ENCODE measurements at places on chromosomes 1 and 21.

DNA sequence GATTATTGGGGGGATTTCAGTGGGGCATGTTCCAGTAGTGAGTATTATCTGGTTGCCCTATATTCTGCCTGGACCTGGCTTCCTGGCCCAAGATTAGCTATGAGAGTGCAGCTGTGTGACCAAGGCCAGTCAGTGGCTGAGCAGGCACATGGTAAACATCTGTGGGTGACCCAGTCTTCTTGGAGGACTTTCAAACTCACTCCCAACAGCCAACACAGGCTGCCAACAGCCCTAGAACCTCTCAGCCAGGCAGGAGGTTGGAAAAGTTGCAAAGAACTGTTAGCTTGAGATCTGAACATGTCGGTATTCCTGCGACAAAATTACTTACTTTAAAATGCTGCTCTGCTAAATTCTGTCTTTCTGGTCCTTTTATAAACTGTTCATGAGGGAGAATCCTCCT is 192.4 kb downstream of the TGFBR3 start:
- no peak for DNase-seq

DNA sequence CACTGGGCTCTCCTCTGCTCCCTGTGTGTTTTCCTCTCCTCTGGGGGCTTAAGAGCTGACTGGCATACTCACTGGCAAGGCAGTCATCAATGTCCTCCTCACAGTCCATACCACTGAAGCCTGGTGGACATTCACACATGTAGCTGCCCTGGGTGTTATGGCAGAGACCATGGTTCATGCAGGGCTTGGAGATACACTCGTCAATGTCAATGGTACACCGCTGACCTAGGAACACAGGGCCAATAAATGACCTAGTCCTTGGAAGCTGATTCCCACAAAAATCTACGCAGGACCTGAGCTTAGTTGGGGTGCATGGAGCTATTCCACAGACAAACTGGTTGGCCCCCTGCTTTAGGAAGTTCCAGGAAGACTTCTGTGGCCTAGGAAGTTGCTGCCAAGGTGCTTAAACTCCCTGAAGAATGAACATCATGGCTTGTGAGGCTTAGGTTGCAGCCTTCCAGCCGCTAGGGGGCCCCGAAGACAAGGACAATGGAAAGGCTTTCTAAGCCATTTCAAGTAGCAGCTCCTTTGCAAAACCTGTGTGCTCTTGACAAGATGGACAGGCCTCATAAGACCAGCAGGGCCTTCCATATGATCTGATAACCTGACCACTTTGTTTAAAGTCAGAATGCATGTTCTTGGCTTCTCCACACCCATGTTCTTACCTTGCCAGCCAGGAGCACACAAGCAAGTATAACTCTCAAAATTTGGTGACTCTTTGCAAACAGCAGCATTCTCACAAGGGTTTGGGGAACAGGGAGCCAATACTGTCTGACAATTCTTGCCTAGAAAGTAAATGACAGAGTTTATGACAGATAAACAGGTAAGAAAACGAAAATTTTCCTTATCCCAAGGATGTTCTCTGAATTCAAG is 52.3 kb upstream of the ADAM30 start:
- DNase-seq: peak; percentile 53

DNA sequence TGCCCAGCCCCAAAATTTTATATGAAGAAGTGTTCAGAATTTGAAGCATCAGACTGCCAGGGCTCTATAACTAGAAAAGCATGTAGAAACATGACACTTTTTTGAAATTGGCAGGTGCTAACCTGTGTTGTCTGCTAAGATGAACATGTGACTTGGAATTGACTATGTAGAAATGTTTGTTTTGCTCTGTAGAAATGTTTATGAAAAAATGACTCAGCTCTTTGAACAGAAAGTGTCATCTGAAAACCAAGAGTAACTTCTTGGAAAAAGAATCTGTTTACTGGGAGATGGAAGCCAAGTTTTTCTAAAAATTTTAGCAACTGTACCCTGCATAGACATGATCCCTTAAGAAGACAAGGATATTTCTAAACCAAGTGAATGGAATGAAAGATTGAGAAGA is 59.2 kb downstream of the LHX9 start:
- no peak for DNase-seq

DNA sequence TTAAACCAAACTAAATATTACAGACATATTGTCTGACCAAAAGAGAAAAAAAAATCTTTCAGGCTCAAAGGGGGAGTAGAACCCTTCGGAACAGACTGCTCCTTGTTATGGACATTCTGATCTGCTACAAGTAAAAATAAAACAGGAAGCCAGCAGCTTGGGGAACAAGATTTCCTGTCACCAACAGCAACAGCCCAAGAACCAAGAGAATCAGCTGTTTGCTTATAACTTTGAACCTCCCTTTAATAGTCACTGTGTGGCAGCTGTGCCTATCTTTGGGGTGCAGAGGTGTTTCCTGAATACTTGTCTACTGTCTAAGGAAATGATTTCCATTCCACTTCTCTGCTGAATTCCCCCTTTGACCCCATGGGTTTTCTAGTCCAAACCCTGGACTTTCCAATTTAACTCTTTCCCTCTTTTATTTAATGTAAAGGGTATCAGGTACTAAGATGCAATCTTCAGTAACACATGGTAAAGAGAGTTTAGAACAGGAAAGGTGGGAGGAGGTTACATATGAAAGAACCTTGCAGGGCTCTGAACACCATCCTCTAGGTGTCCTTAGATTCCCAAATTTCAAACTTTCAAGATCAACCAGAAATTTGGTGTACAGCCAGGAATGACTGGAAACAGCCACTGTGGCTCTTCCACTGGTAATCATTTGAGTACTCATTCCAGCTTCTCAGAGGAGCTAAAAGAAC is 38.6 kb downstream of the GPR3 start:
- no peak for DNase-seq
